ENCODE measurements at places on chromosomes 5 and 9.

GRCh38 chr5:14932902-14933469 lies 61.4 kb upstream of the ANKH start:
- no peak for DNase-seq

DNA sequence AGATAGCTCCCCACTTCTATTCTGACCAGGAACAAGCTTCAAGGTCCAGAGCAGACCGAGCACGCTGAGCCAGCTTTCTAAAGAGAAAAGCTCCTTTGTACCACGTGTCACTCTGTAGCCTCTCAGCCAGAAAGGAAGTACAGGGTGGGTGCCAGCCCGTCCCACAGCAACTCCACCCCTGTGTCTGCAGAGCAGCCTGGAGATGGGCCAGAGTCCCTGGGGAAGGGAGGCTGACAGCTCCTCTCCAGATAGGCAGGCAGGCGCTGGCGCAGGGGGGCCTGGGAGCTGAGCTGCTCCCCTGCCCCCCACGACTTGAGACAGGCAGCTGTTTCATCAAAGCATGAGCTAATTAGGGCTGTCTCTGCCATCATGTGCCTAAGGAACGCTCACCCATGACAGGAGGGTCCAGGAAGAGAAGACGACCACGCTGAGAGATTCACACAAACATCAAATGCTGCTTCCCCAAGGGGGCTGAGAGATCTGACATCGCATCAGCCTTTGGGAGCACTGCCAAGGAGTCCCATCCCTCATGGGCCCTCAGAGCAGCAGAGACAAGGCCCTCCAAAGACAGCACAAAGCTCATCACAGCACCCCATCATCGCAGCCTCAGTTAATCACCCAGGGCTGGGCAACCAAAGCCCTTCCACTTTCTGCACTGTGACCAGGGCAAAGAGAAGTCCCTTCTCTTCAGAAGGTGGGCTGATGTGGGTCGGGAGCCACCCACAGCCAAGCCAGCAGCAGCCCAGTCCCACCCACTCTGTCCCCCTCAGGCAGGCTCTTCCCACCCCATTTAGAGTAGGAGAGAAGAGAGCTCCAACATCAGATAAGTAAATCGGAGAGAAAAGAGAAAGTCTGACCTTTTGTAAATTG lies 78.5 kb upstream of the LRRTM2 start:
- DNase-seq, result no peak

GRCh38 chr5:72499730-72500129 lies 7.5 kb downstream of the ZNF366 start:
- DNase-seq, result no peak

DNA sequence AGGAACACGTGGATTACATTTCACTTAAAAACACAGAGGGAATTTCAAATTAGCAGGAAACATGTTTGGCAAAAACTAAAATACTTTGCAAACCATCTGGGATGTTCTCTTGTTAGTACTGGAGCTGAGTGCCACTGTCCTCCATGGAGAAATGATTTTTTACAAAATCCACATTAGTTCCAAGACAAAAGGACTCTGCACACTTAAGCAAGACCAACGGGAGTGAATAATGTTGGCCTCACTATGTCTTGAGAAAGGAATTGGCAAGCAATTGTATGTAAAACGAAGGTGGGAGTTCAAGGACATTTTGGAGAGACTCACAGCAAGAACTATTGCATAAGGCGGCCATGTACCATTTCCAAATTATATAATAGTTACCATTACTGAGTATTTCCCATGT lies 547.5 kb downstream of the EBF1 start:
- no peak for DNase-seq

- DNase-seq, result no peak
Observed at GRCh38 chr5:150419630-150420270, 7.0 kb upstream of the CD74 start.

Measured in stimulated activated naive CD4-positive, alpha-beta T cell (primary cell).